ENCODE measurements at places on chromosomes 3 and 15.

- DNase-seq = peak; percentile 49
Measured at GRCh38 chr15:75712668-75713337, at the start of gene CSPG4. TSS of gene CSPG4 (minus strand) at chr15:75712848. CDS start at chr15:75712755, 93 bp downstream.

- no peak for DNase-seq
Measured at GRCh38 chr15:48433226-48433886, 102.1 kb downstream of the DUT start.

GRCh38 chr15:37094915-37095711, 5.2 kb downstream of the MEIS2 start:
- no peak for DNase-seq

DNA sequence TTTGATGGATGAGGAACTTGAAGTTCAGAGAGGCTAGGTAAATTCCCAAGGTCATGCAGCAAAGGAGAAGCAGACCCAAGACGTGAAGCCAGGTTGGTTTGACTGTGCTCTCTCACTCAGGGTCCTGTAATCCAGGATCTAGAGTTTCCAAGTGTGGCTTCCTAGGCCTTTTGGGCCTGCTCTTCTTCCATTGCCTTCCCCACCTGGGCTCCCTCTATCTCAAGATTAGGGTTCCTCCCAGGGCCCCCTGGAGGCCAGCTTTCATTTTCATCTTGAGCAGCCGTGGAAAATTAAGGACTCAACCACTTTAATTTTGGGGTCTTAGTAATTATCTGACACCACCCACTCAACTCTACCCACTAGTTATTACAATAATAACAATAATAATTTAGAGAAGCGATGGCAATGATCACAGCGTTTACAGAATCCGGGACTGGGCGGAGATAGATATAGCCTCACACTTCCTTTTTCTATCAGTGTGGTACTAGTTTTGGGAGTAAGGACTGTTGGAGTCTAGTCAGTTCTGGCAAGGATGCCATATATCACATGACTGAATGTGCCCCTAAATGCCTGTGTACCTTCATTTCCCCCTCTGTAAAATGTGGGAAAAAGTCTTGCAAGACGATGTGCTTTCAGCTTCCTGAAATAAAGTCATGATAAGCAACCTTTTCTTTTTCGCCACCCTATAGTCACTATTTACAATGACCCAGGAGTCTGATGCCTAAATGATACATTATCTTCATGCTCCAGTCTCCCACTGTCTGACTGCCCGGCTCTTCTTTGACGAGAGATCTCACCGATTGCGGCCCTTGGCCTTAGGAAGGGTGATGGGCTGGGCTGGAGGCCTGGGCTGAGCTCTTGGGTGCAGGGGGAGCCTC, 30.2 kb upstream of the MAGEF1 start:
- no peak for DNase-seq

DNA sequence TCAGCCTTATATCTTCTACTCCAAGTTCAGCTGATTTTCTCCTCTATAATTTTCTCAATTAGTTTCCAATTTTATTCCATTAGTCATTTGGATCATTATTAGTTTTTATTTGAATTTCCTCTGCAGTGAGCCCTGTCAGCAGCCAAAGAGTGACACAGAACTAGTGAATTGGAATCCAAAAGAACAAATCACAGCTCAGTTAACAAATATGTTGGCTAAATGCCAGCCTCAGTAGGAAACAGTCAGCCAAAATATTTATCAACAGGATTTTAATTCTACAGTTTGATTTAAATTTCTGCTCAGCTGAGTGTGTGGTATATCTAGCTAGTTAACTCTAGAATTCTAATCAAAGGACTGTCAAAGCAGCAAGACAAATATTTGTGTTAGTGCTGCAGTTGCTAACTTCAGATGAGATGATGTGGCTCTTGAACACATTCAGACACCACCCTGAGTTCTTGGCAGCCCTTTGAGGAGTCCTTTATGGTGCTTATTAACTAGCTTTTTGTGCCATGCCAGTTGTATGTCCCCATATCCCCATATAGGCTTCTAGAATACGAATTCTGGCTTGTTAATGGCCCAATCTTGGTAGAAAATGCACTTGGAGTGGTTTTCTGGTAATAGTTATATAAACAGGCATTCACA, 194.5 kb downstream of the CPNE4 start:
- no peak for DNase-seq

- DNase-seq = no peak
Measured at GRCh38 chr3:183800243-183800863, 25.0 kb downstream of the MAP6D1 start.

GRCh38 chr15:32716216-32716914, 1.4 kb upstream of the GREM1 start:
- DNase-seq = no peak

DNA sequence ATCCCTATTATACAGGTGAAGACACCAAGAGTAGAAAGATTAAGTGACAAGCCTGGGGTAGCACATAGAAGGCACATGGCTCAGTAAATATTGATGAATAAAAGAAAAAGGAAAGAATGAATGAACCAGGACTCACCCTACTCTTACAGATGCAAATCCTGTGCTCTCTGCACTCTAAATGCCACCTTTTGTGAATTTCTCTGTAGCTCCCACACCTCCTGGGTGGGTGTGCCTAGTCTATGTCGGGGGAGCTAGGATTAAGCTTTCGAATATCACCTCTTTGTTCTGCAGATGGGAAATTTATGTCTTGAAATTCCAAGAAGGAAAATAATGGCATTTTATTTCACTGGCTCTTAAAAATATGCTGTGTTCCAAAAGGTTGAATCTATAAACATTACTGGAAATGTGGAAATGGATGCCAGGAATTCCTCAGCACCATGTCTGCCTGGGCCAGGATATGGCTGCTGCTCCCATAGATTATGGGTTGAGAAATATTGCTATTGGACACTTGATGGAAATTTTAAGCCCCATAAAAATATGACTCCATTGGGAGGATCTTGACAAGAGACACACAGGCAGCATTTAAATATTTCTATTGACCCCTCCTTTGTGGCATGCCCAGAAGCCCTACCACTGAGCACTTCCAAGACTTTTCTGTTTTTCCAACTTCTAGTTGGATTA, 43.3 kb downstream of the CCNB2 start:
- no peak for DNase-seq

GRCh38 chr3:174413062-174413912, 445.8 kb upstream of the NAALADL2 start:
- no peak for DNase-seq

DNA sequence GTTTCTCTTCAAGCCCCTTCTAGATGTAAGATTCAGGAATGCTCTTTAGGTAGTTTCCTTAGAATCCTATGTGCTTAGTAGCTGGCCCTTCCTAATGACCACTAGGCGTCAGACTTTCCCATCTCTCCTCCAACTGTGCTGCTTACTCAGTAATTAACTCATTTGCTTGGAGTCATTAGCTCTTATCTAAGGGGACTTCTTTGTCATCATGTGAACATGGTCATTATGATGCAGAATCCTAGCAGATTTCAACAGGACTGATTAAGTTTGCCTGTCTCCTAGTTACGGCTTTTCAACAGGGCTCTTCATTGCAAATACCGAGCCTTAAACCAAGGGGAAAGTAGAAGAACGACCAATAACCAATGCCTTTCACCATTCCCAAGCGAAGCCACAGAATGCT, 46.4 kb downstream of the GJD2 start:
- no peak for DNase-seq

- DNase-seq = no peak
Measured at GRCh38 chr15:70084461-70084860, 13.3 kb downstream of the TLE3 start.

- no peak for DNase-seq
Measured at GRCh38 chr15:62950462-62950931, 92.0 kb upstream of the TPM1 start.

GRCh38 chr3:41301548-41301947, 102.2 kb downstream of the CTNNB1 start:
- no peak for DNase-seq

GRCh38 chr3:149850787-149851584, 38.0 kb downstream of the RNF13 start:
- DNase-seq = no peak

DNA sequence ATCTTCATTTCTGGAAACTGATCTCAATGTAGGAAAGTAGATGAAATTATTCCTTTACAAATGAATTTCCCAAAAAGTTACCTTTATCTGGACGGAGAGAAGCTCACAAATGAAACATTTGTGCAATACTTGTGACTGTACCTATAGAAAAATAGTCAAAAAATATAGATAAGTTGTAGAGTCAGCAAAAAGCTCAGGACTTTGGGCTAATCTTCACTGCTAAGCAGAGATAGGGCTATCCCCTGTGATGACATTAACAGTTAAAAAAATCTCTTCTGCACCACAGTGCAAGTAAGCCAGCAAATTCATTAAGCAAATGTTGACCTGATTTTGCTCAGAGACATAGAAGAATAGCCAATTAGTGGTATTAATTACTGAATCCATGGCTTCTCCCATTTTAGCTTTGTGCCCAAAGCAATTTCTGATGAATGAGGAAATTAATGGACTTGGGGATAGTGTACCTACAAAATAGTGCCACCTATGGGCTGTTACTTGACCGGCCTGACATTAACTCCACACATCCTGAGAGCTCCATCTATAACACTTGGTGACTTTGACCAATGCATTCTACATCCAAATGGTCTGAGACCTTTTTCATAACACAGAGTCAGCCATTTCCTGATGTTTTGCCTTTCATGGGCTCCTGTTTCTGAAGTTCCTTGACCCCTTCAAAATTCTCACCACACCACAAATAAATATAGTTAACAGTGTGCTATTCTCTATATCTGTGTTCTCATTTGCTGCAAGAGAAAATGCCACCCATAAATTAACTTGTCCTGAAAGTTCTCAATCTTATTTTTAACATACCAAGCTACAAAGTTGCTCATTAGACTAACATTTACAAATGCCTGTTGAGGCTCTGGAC, 105.0 kb downstream of the SSR3 start:
- DNase-seq = no peak

GRCh38 chr15:70910958-70911357, 18.3 kb downstream of the LRRC49 start:
- no peak for DNase-seq

GRCh38 chr3:183991403-183991802, 26.3 kb downstream of the ABCC5 start:
- peak; percentile 26 for DNase-seq

- no peak for DNase-seq
Measured at GRCh38 chr3:12856626-12857025, 15.3 kb upstream of the RPL32 start.

- DNase-seq = no peak
Measured at GRCh38 chr15:95324656-95325055, 1005.8 kb upstream of the NR2F2 start.

- DNase-seq = no peak
Measured at GRCh38 chr15:100125401-100126191, 216.2 kb downstream of the ADAMTS17 start.

DNA sequence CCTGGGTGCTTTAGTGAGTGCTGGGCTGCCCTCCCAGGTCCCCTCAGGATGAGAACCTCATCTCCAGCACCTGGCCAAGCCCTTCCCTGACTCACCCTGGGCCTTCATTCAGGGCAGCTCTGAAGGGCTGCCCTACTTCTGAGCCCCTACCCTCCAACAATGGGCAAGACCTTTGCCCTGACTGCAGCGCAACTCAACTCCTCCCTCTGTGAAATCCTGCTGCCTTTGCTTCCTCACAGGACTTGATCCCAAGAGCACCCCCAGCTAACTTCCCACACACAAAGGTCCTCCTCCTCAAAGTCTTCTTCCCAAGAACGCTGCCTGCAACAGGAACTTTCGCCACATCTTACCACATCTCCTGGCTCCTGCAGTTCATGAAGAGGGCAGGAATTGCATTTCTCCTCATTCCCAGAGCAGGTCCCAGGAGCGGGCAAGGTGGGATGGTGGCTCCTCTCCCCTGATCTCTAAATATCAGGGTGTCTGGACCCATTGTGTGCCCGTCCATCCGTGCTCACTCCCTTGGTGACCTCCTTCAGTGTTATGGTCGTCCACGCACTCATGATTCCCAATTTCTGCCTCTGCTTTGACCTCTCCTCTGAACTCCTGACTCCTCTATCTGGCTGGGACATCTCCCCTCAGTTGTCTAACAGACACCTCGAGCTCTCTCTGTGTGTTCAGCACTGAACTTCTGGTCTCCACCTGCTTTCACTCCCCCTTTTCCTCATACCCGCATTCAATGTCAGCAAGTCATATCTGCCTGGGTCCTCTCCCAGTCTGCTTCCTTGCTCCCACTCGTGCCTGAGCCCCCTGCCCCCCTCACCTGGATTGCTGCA, 4.5 kb upstream of the SSUH2 start:
- DNase-seq = no peak

GRCh38 chr15:46365572-46365971, 730.7 kb downstream of the SQOR start:
- DNase-seq = no peak

DNA sequence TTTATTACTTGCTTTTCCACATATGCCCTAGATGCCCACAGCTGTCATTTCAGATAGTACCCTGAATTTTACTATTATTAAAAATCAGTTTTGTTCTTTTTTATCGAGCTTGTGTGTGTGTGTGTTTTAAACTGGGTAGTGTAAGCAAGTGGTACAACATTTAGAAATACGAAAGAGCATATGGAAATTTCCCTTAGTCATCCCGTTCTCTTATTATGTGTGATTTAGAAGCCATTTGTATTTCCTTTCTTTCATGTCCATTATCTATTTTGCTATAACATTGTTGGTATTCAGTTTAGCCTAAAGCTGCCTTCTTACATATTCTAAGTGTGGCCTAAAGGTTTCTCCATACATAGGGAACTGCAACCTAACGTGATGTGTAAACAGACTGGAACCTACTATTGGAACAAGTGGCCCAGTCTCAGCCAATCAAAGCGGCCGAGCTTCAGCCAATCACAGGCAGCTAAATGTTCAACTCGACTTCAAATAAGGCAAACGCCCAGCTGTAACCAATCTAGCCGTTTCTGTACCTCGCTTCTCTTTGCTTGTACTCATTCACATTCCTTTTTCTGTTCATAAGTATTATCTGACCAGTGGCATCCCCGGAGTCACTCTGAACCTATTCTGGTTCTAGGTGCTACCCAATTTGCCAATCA, 14.7 kb upstream of the SYN2 start:
- no peak for DNase-seq

DNA sequence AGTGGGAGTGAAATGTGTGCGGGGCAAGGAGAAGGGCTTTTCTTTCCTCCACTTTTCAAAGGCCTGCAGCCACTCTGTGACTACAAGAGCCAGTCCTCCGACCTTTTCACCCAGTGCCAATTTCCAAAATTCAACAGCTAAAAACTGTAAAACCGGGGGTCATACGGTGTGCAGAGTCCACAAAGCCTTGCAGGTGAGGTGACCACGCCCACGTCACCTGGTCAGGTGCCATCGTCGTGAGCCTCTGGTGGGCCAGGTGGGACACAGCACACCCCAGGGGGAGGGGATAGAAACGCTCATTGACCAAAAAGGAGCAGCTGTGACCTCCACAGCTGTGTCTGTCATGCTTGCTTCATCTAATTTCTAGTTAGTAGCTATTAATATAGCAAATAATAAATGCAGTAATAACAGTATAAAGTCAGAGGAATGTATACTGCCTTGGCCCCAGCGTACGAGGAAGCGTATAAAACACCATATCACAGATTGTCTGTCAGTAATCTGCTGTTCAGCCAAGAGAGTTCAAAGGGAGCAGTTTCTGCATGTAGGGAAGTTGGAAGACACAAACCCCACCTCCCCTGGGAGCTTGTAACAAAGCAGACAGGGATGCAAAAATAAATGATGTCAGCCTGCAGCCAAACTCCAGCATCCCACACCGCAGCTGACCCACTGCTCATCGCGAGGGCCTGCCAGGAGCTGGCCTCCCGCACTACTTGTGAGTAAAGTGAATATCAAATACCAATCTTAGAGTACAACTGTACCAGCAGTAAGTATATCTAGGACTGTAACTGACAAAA, 86.7 kb downstream of the VGLL4 start:
- DNase-seq = no peak

GRCh38 chr3:23900744-23901143, 16.0 kb downstream of the NKIRAS1 start:
- DNase-seq = no peak

- DNase-seq = no peak
Measured at GRCh38 chr3:24242012-24242698, 252.5 kb downstream of the THRB start.

Data from NCI-H510A (cell line).